ENCODE measurements at places on chromosomes 7 and 10.

DNA sequence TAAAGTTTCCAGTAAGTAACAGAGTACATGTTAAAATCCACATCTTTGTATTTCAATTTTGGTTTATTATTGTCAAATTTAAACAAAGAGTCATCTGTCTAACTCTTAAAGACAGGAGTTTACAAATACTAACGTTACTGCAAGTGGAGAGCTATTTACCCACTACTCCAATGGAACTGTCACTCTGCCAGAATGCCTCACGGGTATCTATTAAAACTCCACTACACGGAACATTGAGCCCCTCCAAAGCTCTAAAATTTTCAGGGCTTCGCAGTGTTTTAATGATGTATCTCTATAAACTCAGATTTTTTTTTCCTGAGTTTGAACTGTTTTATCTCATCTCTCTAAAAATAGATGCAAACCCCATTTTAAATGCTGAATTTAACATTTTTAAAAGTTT lies 388.7 kb upstream of the SEMA3A start:
- no peak for DNase-seq

GRCh38 chr10:123622381-123622780 lies 43.8 kb upstream of the GPR26 start:
- DNase-seq: no peak

DNA sequence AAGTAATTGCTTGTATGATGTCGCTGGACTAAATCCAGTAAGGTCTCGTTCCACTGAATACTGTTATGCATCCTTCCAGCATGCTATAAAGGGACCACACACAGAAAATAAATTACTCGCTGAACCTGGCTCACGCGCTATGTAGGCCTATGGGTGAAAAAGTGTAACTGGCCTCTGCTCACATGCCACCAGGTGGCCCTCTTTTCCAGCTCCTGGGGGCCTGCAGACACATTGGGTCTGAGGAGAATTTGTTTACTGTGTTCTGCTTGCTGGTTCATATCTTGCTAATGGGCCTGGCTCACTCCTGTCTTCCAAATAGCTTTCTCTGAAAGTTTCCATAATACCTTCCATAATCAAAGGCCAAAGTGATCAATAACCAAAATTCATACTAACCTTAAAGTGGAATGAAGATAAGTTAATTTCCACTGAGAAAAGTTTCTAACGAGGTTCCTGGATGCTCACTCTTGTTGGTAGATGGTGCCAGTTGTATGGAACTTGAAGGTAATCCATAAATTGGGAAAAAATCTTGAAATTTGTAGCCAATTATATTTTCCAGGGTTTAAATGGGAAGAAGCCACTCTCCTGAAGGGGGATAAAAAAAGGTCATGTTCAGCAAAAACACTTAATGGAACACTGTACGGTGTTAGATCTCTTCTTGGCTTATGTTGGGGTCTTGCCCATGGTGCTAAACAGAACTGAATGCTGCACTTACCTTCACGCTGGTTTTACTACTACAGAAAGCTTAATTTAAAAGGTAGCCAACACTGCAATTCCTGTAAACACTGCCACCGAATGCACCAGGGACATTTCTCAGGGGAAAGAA lies 27.0 kb upstream of the ZPBP start:
- no peak for DNase-seq

- DNase-seq: no peak
Measured at GRCh38 chr10:1204434-1205326, 148.5 kb downstream of the WDR37 start.

GRCh38 chr10:84613336-84614021 lies 285.1 kb downstream of the CCSER2 start:
- peak; percentile 74 for DNase-seq

GRCh38 chr10:44627591-44628354 lies 242.9 kb upstream of the CXCL12 start:
- DNase-seq: no peak

DNA sequence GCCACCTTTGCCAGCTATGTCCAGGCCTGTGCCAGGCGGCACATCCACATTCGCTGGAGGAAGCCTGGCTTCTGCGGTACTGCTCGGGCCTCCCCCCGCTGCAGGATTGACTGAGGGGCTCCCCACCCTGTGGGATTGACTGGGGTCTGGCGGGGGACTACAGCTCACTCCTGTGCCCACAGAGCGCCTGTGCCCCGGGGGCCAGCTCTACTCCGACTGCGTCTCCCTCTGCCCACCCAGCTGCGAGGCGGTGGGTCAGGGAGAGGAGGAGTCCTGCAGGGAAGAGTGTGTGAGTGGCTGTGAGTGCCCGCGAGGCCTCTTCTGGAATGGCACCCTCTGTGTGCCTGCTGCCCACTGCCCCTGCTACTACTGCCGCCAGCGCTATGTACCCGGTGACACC lies 6.7 kb upstream of the ZNF467 start:
- no peak for DNase-seq

- no peak for DNase-seq
Measured at GRCh38 chr10:71245420-71246325, 33.3 kb downstream of the UNC5B start.

DNA sequence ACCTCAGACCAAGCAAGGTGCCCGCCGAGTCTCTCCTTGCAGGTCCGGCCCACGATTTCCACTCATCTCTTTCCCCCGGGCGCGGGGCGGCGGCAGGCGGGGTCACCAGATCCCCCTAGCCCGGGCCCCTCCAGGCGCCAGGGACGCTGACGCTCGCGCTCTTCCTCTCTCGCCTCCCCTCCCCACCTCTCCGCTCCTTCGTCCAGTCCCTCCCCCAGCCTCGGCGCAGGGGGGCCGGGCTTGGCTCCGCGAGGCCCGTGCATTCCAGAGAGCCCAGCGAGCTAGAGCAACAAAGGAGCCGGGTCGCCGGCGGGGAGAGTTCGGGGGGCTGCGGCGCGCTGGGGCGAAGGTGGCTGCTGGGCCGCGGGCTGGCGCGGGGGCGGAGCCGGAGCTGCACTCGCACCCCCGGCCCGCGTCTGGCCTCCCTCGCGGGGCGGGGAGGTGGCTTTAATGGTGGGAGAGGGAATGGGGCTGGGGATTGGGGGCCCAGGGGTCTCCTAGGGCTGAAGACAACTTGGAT lies at the start of gene SMO:
Gene SMO (plus strand): TSS at position 262 of the 520 bp plus-strand sequence. CDS start 519 bp downstream, outside the sequence.
- peak; percentile 79 for DNase-seq

- no peak for DNase-seq
Measured at GRCh38 chr10:118911363-118911762, 118.2 kb upstream of the NANOS1 start.

GRCh38 chr10:53886325-53887300 lies 914.4 kb downstream of the PCDH15 start:
- no peak for DNase-seq

- no peak for DNase-seq
Measured at GRCh38 chr7:2913760-2914387, 69.8 kb upstream of the GNA12 start.

DNA sequence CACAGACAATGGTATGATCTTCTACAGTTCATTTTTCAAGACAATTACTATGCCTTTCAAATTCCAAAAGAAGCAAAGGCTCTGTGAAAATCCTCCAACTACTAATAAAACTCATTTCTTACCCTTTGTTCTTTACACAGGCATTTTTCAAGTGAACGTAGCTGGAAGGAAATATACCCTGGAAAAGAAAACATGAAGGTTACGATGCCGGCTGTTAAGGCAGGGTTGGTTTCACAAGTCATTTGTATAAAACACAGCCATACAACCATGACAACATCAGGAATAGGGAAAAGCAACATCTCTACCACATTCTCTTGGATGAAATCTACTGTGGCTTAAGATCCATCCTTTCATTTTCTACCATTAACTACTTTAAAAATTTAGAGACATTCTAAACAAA lies 207.9 kb downstream of the DOCK4 start:
- DNase-seq: no peak

DNA sequence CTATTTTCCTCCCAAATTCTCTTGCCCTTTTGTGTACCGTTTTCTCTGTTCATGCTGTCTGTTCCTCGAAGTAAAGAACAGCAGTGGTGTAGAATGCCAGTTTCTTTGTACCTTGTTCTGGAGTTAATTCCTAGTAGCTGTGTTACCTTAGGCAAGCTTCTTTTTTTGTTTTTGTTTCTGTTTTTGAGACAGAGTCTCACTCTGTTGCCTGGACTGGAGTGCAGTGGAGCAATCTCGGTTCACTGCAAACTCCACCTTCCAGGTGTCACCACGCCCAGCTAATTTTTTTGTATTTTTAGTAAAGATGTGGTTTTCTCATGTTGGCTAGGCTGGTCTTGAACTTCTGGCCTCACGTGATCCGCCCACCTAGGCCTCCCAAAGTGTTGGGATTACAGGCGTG lies 221.2 kb downstream of the BBS9 start:
- no peak for DNase-seq

DNA sequence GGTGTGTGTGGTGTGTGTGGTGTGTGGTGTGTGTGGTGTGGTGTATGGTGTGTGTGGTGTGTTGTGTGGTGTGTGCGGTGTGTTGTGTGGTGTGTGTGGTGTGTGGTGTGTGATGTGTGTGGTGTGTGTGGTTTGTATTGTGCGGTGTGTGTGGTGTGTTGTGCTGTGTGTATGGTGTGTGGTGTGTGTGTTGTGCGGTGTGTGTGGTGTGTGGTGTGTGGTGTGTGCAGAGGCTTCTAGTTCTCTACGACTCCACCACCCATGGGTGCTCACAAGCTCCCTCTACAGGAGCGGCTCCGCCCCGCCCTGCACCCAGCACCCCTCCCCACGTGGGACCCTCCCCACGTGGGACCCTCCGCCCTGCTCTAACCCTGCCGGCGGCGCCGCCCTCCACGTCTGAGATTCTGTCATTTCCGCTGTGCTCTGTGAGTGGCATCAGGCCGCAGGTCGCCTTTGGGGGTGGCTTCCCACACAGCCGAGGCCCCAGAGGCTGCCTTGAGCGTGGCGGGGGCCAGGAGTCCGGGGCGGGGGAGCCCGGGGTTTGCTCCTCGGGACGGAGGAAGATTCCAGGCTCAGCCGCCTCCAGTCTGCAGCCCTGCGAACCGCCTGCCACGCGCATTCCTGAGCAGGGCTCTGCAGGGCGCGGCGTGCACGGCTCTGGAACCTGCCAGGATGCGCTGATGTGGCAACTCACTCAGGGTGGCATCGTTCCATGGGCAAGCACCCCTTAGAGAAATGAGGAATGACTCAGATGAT lies 37.0 kb upstream of the DNAJB6 start:
- peak; percentile 42 for DNase-seq

DNA sequence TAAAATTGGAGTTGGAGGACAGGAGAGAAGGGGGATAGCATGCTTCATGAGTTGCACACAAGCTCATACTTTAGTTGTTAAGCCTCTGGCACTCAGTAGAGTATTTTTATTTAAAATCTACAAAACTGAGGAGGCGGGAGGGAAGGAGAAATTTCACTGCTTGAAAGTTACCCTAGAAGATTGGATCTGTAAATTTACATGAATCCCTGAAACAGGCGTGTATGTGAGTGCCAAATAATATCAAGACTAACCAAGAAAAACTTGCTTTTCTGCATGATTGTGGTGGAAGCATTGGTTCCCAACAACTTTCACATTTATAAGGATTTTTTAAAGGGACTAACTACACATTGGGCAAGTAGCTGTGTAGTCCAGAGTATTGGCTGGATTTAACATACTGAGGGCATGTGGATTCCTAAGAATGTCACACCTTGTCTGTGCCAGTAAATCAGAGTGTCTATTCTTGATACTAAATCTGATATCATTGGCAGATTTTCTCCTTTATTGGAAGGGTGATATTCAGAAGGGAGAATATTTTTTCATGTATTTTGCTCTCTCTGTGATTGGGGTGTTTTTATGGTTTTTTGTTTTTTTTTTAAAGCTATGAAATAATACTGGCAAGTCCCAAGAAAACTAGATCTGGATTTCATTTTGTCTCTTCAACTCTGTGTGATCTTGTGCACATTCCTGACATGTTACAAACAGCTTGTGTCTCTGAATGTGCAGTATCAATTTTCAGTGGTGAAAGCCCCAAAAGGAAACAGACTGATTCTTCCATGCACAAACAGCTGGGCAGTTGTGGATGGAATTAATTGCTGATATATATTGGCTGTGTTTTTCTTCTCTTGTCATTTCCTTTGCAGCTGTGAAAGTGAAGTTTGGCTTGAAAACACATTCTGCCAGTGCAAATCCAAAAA lies 67.2 kb downstream of the ADD3 start:
- DNase-seq: no peak

- no peak for DNase-seq
Measured at GRCh38 chr10:106312087-106312486, 852.4 kb downstream of the SORCS1 start.

- no peak for DNase-seq
Measured at GRCh38 chr7:92674379-92674778, 84.2 kb upstream of the FAM133B start.

GRCh38 chr10:34155812-34156211 lies 659.3 kb downstream of the PARD3 start:
- no peak for DNase-seq

GRCh38 chr7:157292770-157293412 lies 43.9 kb upstream of the DNAJB6 start:
- no peak for DNase-seq

DNA sequence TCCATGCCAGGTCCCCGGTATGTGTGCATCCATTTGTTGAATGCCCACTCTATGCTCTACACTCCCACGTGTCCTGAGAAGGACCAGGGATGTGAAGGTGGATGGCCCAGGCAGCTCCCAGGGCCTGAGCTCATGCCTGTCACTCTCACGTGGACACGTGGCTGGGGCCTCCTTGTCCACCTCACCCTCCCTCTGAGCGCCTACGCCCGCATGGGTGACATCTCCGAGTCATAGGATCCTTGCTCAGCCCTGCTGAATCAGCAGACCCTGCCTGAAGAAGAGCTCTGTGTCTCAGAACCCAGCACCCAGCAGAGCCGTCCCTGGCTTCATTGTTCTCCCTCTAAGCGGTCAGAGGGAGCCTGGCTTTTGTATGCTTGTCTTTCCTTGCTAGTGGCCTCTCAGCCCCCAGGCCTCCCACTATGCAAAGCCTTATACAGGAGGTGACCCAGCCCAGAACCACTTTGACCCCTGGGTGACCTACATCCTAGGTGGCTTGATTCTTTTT lies 107.9 kb upstream of the PPIF start:
- DNase-seq: peak; percentile 82

DNA sequence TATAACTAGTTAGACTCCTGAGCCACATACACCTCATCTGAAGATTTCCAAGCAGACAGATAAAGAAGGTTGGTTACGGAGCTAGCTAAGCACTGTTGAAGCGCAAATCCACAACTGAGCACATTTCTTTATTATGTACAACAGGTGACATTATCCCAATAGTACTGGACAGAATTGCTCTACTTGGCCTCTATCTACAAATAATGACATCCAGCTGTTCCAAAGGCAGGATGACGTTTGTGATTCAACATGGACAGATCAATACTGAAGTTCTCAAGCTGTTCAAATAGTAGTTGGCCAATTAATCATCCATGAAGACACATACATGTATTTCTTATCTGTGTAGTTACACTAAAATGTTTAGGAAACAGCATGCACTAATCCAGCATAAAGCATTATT lies 101.0 kb downstream of the UBE2H start:
- no peak for DNase-seq

Data from SK-N-DZ (cell line).